ENCODE measurements at places on chromosomes 12 and 14.
A peak's percentile ranks its signal among the peaks of the same experiment; 100 is the strongest.

- no peak for DNase-seq
Observed at GRCh38 chr14:75283162-75283832, 4.7 kb downstream of the FOS start.

- no peak for DNase-seq
Observed at GRCh38 chr14:106013879-106014376, 487.5 kb downstream of the TMEM121 start.

DNA sequence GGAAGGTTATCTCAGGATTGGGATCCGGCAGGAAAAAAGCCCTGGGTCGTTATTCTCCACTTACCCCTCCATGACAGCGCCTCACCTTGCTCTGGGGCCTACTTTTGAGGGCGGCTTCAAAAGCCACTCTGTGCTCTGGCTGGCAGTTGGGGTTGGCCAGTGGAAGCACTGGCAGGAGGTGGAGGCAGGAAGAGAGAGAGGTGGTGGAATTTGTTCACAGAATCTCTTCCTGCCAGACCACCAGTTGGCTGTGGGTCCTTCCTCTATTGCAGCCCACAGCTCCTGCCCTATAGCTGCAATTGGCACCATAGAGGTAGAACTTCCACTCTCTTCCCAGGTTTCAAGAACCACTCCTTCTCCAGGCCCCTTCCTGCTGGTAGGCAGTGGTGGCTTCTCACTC lies 32.7 kb upstream of the SDR39U1 start:
- DNase-seq = no peak

DNA sequence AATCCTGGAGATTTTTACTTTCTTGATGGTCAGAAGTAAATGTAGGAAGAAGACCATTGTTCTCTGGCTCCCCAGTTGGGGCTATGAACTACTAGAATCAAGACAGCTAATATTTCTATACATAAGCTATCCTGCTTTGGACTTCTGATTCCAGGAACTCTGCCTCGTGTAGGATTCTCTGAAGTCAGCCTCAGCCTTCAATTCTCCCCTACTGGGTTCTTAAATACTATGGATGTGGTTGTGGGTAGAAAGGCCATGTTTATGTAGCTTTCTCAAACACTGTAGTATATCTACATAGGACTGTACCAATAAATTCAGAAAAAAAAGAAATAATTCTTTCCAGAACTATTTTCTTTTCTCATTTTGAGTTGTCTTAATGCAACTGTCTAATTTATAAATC lies 302.5 kb downstream of the ITPR2 start:
- DNase-seq = no peak

DNA sequence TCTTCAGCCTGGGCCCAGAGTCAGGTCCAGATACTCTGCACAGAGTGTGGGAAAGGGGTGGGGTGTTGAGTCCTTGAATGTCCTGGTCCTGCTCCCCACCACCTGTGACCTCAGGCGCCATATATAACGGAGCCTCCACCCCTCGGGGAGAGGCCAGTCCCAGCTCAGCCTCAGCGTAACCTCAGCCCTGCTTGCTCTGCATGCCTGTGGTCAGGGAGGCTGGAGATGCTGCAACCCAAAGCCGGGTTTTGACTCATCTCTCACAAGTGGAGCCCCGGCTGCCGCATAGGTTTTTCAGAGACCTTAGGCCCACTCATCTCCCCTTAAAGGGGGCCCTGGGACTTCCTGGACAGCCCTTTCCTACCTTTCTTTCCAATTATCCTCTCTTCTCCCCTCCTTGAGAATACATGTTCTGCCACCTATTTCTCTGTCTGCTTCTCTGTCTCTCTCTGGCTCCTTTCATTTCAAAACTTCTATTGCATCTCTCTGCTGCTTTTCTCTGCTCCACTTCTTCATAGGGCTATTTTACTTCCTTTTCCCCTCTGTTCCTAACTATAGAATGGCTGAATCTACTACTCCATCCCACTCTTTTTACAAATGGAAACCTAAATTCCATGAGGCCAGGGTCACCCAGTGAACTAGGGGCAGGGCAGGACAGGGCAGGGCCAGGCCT lies 1.2 kb downstream of the ITGB7 start:
- DNase-seq = no peak

DNA sequence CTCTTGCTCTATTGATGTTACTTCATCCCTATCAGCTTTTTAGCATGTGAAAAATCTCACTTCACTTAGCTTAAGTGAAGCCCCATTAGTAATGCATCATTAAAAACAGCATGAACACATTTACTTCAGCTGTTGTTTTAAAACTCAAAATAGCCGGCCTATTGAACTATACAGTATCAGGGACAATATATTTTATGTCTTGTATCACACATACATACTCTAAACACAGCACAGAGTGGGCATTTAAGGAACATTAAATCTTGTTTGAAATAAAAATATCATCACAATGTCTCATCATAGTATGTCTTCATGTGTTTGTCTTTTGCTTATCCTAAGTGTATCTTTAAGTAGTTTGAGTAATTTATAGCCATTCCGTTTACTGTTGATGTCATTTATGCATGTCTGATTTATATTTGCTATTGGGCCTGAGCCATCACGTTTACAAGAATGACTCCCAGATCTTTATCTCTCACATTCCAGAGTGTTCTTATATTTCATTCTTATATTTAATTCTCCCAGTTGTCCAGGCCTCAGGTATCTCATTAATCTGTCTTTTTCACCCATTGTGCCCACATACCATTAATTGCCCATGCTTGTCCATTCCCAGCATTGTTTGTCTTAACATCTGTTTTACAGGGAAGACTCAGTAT lies 57.5 kb downstream of the ARHGAP5 start:
- DNase-seq = peak; percentile 98

DNA sequence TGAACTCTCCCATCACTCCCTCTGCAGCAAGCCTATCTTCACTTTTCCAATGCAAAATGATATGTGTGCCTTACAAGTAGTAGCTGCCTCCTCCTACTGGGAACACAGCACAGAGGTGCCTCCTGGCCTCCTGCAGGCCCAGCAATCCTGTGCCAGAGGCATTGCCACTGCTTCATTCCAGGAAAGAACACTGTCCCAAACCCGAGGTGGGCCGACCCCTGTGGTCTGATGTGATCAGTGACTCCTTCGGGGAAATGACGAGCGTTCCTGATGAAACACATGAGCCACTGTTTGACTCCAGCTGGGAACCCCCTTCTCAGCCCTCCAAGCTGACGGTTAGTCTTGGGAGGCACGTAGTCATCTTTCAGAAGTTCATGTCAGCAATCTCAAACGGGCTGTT lies 19.5 kb downstream of the PSMC1 start:
- no peak for DNase-seq

- peak; percentile 70 for DNase-seq
Observed at GRCh38 chr12:68364893-68365725, 32.9 kb upstream of the MDM1 start.

GRCh38 chr14:93925374-93925895 lies 1.7 kb upstream of the FAM181A start:
- DNase-seq = no peak
